ENCODE measurements at places on chromosomes 7 and 10.

DNA sequence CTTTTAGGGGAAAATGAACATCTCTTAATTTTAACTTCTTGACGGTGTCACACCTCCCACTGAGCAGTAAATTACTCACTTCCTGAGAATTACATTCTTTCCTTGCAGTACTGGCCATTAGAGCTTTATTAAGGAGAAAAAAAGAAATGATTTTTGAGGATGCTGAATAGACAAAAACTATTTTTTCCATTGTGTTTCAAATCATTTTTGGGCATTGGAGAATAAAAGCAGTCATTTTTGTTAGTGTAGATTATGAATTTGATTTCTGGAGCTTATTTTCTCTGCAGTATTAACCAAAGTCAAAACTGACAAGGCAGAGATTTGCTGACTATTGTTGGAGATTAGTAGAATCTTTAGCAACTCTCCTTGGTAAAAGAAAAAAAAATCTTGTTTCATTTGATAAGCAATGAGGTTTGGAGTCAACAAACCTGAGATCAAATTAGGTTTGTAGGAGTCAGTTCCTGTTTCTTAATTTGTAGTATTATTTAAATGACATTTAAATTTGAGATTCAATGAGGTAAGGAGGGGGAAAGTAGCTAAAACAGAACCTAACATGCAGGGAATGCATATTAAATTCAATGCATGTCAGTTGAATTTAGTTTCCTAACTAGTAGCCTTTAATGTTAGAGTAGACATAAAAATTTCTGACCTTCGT is 70.6 kb downstream of the AP3M1 start:
- DNase-seq, result no peak

GRCh38 chr7:137844677-137845425 is 1.9 kb downstream of the DGKI start:
- no peak for DNase-seq

- DNase-seq, result no peak
Measured at GRCh38 chr10:50392426-50392825, 141.1 kb upstream of the ASAH2 start.

DNA sequence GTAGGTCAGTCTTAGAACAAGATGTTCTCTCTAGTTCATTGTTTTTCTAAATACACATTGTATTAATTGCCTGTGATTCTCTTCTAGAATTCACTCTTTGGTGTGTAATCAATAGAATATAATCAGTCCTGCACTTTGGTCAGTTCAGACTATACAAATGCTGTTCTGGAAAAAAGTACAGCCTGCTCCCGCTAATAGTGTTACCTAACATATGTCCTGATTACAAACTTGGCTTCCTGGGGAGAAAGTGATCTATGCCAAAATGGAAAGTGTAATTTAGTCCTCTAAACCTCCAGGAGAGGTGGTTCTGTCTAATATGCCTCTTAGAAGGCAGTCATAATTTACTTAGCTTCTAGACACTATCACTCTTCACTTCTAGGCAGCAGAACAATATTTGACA is 215.5 kb downstream of the SEMA3D start:
- DNase-seq, result no peak

- DNase-seq, result no peak
Measured at GRCh38 chr10:77284797-77285196, 352.8 kb downstream of the KCNMA1 start.

GRCh38 chr10:42883993-42884983 is 101.7 kb downstream of the BMS1 start:
- DNase-seq, result no peak

- DNase-seq, result no peak
Measured at GRCh38 chr10:126955934-126956711, 50.9 kb downstream of the DOCK1 start.

DNA sequence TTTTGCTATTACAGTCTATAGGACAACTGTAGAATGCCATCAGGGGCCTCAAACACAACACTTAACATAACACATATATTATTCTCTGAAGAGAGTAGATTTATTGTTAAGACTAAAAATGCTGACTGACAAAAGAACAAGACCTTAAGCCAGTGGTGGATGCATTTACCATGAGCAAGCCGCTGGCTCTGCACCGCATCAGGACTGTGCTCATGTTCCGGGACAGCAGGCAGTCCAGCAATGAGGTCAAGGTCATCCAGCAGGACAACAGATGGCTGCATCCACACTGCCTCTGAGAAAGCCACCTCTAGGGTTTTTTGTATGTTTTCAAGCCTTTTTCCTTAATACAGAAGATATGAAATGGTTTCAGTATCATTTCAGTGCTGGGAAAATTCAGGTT is 23.8 kb downstream of the PEX1 start:
- DNase-seq, result no peak

DNA sequence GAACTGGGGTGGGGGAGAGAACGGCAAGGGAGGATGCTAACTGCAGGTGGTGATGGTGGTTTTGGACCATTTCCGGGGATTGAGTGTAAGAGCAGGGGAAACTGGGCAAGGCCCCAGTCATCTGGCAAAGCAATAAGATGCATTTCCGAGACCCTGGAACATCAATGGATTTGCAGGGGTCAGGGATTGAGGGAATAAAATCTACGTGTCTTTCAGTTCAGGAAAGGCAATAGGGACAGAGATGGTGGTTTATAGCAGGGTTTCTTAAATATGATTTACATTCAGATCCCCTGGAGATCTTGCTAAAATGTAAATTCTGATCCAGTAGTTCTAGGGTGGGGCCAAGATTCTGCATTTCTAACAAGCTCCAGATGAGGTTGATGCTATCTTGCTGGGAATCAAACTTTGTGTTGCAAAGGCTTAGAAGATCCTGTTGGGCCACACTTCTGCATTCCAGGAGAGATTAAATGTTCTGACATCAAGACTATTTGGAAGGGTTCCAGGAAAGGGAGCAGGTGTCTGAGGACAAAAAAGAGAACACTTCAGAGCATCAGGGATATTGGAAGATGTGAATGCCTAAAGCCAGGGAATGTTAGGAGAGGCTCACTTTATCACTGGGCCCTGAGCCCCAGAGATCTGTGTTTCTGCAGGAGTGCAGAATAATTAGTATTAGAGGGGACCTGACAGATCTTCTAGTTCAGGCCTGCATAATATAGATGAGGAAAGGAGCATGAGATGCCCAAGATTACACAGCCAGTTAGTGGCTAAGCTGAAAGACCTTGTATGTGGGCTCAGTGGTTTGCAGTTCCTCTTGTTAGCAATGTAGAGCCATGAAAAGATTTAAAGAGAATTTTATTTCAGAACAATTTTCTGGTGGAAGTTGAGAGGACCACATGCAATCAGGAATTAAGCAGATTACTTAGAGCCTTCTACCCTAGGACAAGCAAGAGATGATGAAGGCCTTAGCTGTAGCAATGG is 32.4 kb downstream of the BLNK start:
- no peak for DNase-seq

DNA sequence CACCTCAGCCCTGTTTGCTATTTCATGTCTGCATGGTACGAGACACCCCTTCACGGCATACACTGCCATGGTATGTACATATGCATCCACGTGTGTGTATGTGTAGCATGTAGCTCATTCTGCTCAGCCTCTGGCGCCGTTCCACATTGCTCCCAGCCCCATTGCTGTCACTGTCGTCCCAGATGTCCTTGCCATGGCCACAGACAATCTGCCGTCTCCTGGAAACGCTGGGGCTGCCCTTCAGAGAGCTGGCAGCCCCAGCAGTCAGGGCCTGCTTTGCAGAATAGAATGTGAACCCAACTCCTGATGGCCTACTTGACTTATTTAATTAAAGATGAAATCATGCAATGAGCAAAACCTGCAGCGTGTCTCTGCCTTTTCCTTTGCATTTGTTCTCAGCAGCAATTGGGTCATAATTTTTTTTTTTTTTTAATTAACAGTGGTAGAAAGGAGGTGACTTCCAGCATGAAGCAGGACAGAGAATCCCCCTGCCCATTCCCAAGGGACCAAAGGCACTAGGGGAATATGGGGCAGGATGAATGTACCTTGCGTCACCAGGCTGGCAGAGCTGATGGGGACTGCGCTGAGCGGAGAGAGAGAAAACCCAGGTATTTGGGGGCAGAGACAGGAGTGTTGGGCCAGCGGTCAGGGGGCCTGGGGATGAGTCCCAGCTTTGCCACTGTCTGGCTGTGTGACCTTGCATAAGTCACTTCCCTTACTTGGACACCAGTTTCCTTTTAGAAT is 49.2 kb downstream of the CHST3 start:
- no peak for DNase-seq

DNA sequence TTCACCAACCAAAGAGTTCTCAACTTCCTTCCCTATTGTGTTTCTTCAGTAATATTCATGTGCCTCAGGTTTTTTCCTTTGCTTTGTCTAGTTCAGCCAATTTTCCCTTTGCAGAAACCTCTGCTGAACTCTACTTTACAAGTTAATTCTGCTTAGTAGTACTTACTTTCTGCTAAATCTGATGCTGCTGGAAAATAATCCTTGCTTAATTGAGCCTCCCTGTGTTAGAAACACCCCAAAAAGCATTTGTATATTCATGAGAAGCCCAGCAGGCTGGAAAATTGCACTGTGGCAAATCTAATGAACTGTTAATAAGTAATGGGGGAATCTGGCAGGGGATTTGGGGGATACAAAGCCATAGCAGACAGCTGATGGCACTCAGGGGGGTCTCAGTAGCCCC is 78.5 kb downstream of the CDCA7L start:
- DNase-seq, result no peak

DNA sequence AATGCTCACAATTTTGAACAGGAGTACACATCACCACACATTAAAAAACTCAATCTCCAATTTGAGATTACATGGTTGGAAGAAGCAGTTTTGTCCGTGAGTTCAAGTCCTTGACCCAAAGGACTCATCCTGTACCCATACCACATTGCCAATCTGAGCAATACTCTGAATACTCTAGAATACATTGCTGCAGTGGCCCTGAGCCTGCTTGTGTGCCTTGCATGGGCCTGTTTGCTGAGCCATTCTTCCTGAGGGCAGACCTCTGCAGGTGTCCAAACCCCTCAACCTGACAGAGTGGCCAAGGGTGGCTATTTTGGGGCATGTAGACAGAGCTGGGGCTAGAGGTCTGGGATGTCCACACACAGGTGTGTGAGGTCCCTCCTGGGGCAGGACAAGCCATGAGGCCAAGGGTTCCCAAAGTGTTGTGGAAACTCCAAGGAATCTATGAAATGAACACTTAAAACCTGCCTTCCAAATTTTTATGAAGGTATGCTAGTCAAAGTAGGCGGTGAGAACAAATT is 15.5 kb downstream of the AGMO start:
- DNase-seq, result no peak
